ENCODE measurements at places on chromosomes 6 and 20. TPM values are rescaled to one million over a fixed set of nuclear protein-coding genes. Genes with fewer than 3 reads are reported as not detected.

LGSN gene
- total RNA-seq: 1.7 TPM

POLR3F gene
- total RNA-seq: 4.1 TPM

- no peak overlapping the region for H3K4me3 ChIP-seq
- peaks cover 4% of the 10 kb centered on the region for H3K4me1 ChIP-seq
- H3K27ac ChIP-seq: no peak overlapping the region
- H3K36me3 ChIP-seq: no peaks in the 10 kb centered on the region
Observed at GRCh38 chr6:40355532-40355931, 231.6 kb downstream of the LRFN2 start.

GRCh38 chr20:32979201-32979998 lies 24.8 kb downstream of the SUN5 start:
- DNase-seq: no peak
- no peak overlapping the region for H3K4me3 ChIP-seq
- H3K27me3 ChIP-seq: no peaks in the 10 kb centered on the region
- no peaks in the 10 kb centered on the region for H3K4me1 ChIP-seq
- H3K36me3 ChIP-seq: no peaks in the 10 kb centered on the region
- no peak overlapping the region for H3K27ac ChIP-seq

DNA sequence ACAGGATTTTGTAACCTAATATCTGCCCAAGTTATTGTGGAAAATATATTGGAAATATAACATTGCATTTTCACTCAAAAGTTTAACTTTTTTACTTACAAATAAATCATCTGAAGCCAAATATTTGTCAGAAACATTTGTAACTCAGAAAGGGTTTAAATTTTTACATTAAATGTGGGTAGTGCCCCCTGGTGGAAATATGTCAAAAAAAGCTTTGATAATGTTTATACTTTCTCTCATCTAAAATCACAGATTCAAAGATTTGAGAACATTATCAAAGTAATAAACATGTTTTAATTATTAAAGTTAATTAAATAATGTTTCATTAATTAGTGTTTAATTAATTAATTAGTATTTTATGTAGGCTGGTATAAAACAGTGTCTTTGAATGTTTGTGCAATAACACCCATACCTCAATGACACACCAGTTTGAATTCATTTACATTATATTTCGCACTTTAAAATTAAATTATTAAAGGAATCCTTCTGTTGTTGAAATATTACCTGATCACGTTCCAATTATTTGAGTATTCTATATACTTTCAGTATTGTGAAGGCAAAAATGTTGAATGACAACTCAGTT lies 320.1 kb upstream of the FKBP1C start:
- H3K4me1 ChIP-seq: no peaks in the 10 kb centered on the region
- no peak for DNase-seq
- H3K27me3 ChIP-seq: no peaks in the 10 kb centered on the region
- no peak overlapping the region for H3K27ac ChIP-seq
- H3K36me3 ChIP-seq: no peaks in the 10 kb centered on the region

Measured in right lobe of liver (tissue), 6 donors.